ENCODE measurements at places on chromosomes 6 and 20.

GRCh38 chr6:34696189-34696738 is 303 bp downstream of the ILRUN start:
- no peak for DNase-seq

DNA sequence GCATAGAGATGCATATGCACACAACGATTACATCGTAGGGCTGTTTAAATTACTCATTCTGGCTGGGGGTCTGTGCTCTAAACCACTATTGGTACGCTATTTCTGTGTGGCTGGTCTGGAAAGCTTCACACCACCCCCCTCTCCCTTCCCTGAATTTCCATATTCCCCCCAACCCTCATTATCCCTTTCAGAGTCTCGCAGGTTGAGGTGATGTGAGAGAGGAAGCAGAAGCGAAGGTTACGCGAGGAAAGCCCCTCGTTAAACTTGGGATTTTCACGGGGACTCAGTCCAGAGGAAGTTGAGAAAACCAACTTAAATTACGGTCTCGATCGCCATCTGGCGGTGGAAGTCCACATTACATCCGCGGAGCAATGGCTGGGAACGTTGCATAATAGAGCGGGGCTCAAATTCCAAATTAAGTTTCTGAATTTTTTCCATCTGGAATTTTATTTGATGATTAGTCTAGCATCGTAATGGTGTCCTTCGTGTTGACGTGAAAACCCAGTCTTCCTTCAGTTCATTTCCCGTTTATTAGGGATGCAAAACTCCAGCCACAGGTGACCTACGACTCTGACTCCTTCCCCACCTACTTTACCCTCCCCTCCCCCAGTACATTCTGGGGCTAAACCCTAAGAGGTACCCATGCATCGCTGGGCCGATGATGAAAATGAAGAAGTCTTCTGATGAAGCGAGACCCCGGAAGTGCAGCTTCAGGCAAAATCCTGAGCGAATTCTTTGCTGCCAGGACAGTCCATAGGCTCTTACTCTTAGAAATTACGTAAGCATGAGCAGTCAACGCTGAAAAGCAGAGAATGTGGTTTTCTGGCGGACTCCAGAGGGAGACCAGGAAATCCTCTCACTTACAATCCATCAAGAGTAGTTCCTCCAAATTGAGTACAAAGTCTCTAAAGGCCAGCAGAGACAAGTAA is 19.7 kb downstream of the HLA-DOB start:
- peak; percentile 79 for DNase-seq

GRCh38 chr20:62984666-62985443 is 21.9 kb downstream of the BHLHE23 start:
- no peak for DNase-seq

DNA sequence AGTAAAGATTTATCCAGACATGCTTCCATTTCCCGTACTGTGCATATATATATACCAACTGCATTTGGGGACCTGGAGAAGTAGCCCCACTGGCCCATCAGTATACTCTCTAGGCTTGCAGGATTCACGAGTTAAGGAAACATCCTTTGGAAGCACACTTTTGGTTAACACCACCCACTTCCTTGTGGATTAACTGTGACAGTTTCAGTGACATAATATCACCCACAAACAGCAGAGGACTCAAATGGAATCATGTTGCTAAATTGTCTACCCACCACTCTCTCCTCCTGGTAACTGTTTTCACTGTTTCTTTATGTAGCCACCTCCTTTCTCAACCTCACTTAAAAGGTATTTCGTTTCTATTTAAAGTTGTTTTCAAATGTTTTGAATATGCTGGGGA is 55.0 kb downstream of the PROKR2 start:
- no peak for DNase-seq

- DNase-seq, result no peak
These were observed 290.5 kb downstream of the BTBD9 start for GRCh38 chr6:38349221-38349620.

- DNase-seq, result no peak
These were observed 699.5 kb downstream of the QKI start for GRCh38 chr6:164114051-164114450.

DNA sequence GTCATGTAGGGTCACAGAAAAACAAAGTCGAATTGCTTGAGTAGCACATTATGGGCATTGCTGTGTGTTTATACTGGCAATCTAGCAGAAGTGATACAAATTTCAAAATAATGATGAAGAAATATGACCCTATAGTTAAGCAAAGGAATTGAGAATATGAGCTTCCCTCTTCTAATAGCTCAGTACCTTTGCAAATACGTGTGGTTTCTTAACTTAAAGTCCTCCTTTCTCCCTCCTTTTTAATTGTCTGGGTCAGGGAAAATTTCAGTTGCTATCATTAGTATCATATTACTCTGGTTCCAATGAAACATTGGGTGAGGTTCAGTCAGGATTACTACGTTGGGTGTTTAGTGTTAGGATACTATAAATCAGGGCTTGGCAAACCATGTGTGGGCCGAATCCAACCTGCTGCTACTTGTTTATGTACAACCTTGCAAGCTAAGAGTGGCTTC is 166.8 kb upstream of the CARMIL1 start:
- no peak for DNase-seq

GRCh38 chr6:82954356-82954755 is 111.3 kb downstream of the UBE3D start:
- DNase-seq, result no peak

GRCh38 chr6:49519660-49520059 is 19.9 kb downstream of the GLYATL3 start:
- peak; percentile 8 for DNase-seq

DNA sequence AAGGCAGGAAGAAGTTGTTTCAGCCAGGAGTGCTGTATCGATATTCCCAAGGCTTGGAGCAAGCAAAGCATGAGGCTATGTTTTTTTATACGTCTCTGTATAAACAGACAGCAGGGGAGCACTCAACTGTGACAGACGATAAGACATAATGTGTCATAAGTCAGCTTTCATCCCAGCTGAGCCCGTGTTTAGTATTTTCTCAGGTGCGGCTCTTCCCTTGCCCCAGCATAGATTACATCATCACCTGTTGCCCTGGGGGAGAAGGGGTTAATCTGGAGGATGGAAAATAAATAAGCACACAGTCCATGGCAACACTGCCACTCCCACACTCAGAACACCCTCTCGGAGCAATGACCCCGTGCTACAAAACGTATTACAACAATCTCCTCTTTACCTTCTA is 22.1 kb upstream of the KCNK5 start:
- no peak for DNase-seq

- DNase-seq, result no peak
These were observed 97.2 kb downstream of the SYNDIG1 start for GRCh38 chr20:24566656-24567055.

DNA sequence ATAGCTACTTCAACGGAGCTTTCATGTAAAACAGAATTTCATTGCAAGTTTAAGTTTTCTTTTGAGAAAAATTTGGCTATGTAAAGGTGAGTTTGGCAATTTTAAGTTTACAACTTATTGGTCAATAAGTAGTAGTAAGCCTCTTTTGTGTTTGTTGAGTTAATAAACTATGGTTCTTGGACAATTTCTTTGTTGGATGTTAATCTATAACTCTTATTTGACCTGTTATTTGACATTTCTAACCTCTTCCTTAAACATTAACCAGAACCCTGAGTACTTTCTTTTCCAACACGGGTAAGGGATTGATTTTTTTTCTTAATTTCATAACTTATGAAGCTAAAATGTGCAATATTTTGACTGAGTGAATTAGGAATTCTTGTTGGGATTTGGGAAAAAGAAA is 354.4 kb downstream of the PRKN start:
- no peak for DNase-seq

- no peak for DNase-seq
These were observed 877.5 kb downstream of the TFAP2A start for GRCh38 chr6:9537381-9537780.

- no peak for DNase-seq
These were observed 82.0 kb upstream of the EDN1 start for GRCh38 chr6:12208190-12208589.

DNA sequence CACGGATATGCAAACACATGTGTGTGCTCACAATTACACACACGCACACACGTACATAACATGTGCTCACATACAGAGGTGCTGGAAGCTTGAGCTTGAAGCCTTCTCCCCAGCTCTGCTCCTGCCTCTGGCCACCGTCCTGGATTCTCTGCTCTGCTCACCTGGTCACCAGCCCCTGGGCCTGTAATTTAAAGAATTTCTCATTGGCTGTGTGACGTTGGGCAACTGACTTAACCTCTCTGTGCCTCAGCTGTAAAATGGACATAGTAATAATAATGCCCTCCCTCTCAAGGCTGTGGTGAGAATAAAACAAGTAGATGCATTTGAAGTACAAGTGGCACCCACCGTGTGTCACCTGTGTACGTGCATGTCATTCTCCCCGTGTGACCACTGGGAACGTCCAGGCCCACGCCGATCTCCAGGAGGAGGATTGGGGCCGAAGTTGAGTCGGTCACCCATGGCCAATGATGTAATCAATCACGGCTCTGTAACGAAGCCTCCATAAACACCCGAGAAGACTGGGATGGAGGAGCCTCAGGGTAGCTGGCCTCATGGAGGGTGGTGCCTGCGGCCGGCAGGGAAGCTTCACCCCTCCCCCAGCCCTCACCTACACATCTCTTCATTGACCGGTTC is 160.9 kb upstream of the AFDN start:
- no peak for DNase-seq

- DNase-seq, result no peak
These were observed 39.2 kb downstream of the MMUT start for GRCh38 chr6:49423817-49424216.

- no peak for DNase-seq
These were observed 683.0 kb upstream of the ADGRB3 start for GRCh38 chr6:67952121-67952520.

DNA sequence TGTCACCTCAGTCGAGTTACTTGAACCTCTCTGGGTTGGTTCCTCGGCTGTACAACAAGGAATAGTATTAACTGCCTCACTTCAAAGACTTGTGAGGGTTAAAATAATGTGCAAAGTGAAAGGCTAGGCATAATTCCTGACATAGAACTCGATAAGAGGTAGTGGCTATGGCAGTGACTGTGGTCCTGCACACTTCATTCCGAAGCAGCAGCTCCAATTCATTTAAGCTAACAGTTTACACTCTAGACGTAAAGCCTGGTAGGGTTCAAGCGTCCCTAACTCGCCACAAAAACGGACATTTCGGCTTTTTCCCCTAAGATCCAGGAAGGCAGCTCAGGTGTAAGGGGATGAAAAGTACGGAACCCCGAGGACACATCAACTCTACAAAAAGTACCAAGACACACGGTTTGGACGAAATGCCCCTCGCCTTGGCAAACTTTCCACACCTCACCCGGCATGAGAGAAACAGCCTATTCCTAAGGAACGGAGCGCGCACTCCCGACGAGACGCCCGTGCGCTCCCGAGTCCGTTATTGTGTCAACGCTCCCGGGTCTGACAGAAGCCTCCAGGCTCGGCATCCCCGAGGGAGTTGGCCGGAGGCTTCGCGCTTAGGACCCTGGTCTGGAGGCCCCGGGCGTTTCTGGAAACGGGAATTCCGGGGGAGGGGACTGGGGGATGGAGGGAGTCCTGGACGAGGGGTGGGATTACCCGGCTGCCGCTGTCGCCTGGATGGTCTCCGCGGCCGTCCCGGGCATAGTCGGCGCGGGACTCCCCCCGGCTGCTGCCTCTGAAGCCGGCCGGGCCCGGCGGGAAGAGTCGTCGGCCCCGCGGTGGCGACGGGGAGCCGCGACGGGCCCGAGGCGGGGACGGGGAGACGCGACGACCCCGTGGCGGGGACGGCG is 937 bp downstream of the ZNF318 start:
- DNase-seq, result no peak

DNA sequence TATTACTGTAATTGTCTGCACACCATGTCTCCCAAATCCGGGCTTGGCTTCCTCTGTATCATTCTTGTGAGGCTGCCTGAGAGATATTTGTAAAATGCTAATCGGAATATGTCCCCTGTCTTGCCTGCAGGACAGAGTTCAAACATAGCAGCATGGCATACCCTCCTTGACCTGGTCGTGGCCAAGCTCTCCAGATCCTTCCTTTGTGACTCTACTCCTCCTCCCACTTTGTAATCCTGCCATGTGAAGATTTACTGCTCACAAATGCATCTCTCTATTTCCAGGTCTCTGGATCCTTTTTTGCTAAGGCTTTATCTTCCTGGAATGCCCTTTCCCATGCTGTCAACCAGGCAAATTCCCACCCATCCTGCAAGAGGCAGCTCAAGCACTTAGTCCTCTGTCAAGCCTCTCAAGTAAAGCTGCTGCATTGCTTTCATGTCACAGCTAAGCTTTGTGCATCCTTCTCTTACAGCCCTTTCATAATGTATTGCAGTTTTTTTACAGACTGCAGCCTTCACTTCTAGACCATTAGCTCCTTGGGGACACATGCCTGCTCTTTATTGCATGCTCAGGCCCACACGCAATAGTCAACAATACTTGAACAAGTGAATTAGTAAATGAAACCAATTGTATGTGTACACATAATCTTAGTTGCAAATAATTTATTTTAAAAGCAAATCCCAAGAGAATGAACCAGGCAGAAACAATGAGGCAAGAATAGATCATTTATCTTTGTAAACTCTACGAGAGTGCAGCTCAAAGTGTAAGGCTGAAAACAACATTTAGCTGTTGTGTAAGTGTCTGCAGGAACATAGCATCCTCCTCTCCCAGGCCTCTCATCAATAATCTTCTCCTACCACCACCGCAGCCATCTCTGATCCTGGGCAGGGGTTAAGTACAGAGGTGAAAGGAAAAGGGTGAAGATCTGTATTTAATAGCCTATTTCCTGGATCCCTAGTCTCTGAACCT is 45.8 kb downstream of the HIVEP2 start:
- no peak for DNase-seq

- peak; percentile 13 for DNase-seq
These were observed 103.0 kb downstream of the EDN3 start for GRCh38 chr20:59403261-59403961.

DNA sequence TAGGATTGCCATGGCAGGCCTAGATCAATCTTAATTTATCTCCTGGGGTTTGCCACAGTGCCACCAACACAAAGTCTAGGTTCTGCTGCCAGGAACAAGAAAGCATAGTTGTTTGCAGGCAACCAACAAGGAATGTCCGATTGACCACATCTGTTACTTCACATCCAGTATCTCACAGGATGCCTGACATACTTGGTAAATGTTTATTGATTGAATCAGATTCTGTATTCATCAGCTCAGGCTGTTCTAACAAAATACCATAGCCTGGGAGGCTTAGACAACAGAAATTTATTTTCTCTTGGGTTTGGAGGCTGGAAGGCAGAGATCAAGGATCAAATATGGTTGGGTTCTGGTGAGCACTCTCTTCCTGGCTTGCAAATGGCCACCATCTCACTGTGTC is 26.3 kb upstream of the MC3R start:
- DNase-seq, result no peak

DNA sequence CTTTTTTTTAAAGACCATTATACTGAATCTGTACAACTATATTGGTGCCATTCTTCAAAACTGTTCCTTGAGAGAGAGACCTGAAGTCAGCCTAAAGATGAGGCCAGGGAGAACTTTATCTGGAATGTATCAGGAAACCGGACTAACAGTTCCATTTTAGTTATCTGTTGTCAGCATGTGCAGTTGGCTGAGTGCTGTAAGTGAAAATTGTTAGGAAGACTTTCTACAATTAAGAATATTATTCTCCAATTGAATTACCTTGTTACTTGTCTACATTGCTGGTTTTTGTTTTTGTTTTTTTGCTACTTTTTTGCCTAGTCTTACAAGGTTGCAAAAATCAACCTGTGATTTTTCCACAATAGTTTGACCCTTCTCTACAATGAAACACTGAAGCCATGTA is 7.5 kb downstream of the CEP57L1 start:
- no peak for DNase-seq

Data from GM12865 (cell line).